ENCODE measurements at places on chromosomes 13 and 19.

- DNase-seq: peak; percentile 57
Measured at GRCh38 chr19:13155472-13156359, 5.5 kb downstream of the IER2 start.

DNA sequence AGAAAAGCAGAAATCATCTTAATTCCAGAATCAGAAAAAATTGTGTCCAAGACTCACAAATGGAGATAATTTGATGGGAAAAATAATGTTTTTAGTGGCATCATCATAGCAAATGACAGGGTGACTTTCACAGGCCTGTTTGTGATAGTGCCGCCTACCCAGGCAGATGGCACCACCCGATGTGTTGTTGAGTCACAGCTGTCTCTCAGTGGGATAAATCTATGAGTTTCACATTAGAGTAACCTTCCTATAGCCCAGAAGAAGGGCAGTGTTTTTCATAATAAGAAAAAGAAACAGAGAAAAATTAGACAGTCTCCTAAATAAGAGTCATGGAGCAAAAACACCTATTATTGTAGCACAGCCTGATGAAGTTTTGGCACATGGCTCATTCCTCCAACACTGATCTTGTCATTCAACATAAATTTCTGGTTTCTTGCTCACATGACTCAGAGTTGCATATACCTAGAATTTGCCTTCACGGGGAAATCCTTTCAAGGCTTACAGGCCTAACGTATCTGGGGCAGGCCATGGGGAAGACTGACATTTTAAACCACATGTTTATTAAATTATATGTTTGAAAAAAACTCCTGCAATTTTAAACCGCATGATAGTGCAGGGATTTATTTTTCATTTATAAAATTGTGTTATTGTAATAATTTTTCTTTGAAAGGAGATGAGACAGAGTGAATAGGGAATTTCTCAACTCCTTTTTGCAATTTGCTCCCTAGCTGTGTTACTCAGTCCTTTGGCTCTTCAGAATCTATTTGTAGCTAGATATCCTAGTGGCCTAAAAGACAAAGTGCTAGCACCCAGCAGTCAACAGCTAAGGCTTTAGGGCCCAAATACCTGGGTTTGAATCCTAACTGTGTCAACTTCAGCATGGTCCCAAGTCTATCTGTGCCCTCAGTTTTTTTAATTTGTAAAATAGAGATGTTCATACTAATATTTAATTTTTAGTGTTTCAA, 393.7 kb downstream of the NDFIP2 start:
- DNase-seq: no peak

DNA sequence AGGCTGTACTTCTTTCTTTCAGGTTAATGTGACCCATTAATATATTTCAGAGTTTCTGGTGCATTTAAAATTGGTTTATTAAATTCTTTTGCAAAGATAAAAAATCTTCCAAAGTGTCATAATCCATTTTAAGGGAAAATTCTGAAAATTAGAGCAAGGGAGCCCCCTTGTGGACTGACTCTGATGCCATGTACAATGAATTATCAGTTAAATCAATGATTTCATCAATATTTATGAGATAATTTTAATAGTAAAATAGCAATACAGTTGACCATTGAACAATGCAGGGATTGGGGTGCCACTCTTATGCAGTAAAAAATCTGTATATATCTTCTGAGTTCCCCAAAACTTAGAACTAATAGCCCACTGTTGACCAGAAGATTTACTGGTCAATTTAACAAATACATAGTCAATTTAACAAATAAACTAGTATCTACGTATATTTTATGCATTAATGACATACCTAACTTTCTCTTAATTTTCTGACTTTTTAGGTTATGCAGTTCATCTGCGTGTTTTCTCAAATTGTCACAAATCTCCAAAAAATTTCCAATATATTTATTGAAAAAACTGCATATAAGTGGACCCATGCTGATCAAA, 479.1 kb upstream of the MIR17HG start:
- DNase-seq: no peak

- DNase-seq: peak; percentile 33
Measured at GRCh38 chr13:102870677-102871415, 25.0 kb downstream of the ERCC5 start.

- no peak for DNase-seq
Measured at GRCh38 chr13:94233401-94233800, 246.1 kb downstream of the DCT start.

DNA sequence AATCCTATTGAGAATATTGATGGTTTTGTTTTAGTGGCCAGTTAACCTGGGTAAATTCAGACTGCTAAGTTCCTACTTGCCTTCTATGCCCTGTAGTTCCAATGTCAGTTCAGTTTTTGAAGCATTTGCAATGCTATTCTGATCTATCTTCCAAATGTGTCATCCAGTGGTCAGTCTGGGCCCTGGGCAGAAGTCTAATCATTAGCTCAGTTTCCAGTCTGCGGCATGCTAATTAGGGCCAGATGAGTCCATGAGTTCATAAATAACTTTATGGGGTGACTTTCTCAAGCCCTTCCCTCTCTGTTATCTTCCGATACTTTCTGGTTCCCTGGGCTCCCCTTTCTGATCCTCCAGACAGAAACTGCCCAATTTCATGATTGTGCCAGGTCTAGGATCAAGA, 32.7 kb downstream of the FAM187B start:
- DNase-seq: no peak

DNA sequence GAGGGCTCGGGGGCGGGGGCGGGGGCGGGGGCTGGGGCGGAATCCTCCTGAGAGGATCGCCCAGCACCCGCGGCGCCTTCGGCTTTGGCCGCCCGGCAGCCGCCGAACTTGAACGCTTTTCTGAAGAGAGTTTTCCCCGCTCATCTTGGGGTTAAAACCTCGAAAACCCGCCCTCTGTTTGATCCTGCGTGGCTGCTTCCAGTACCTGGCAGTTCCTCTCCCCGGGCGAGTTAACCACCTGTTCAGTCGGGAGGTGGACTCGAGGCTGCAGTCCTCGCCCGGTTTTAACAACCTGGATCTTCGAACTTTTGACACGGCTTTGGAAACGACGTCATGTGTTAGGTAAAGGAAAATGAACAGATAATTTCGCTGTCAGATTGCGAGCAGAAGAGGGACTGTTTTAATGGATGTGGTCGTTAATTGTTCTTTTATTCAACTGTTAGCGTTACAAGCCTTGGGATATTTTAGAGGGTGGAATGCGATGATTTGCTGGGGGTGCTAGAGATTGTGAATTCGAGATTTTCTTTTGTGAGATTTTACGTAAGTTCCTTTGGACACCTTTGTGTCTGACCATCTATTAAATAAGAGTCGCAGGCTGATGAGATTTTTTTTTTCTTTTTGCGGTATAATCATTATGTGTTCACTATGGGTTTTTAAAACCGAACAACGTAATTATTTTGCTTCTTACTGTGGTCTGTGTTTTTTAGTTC, 1.0 kb downstream of the FNDC3A start:
- DNase-seq: peak; percentile 92

- DNase-seq: no peak
Measured at GRCh38 chr19:54792814-54793213, 10.6 kb upstream of the KIR2DL4 start.

- DNase-seq: no peak
Measured at GRCh38 chr13:107864543-107865317, 350.6 kb downstream of the LIG4 start.

DNA sequence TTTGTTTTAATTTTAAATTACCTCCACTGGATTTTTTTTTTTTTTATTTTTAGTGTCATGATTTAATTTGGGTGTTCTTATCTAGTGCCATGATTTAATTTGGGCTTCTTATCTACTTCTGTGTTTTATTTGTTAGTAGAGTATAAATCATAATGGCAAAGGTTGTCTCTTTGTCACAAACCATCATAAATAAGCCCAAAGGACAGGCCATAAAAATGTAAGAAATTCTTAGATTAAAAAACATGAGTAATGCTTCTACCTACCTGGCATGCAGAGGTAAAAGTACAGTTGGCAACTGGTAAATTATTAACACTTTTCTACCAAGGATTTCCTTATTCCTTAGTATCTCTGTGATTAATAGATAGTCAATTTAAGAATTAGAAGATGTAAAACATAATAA, 55.2 kb downstream of the ERCC5 start:
- no peak for DNase-seq

GRCh38 chr19:7832009-7832408, 2.0 kb downstream of the EVI5L start:
- no peak for DNase-seq

- no peak for DNase-seq
Measured at GRCh38 chr13:105655046-105655445, 880.4 kb downstream of the EFNB2 start.

DNA sequence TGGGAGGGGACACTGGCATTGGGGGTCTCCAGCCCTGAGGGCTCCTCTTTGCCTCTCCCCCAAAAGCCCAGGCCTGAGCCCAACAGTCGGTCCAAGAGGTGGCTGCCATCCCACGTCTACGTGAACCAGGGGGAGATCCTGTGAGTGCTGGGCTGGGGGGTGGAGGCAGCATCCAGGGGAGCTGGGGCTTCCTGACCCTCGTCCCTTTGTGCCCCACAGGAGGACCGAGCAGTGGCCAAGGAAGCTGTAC, 6.8 kb downstream of the PTOV1 start:
- DNase-seq: no peak

DNA sequence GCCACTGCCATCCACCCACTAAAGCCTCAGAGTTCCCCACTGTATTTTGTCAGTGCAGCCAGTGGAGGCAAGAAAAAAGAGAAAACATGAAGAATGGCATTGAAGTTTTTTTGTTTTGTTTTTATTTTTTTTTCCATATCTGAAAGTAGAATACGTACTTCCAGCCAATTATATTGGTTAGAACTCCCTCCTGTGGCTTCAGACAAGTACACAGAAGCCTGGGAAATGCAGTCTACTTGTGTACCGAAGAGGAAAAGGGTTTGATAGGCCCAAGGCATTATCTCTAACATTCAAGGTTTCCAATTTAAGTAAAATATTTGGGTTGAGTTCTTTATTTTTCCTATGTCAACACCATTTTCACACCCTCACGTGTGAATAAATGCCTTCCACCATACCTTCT, 696.2 kb upstream of the GPC6 start:
- DNase-seq: no peak

GRCh38 chr19:33627962-33628839, 6.4 kb downstream of the CHST8 start:
- no peak for DNase-seq

GRCh38 chr19:18063463-18063862, 23.3 kb downstream of the IL12RB1 start:
- DNase-seq: no peak

- DNase-seq: no peak
Measured at GRCh38 chr19:39481229-39481545, 549 bp downstream of the TIMM50 start.

DNA sequence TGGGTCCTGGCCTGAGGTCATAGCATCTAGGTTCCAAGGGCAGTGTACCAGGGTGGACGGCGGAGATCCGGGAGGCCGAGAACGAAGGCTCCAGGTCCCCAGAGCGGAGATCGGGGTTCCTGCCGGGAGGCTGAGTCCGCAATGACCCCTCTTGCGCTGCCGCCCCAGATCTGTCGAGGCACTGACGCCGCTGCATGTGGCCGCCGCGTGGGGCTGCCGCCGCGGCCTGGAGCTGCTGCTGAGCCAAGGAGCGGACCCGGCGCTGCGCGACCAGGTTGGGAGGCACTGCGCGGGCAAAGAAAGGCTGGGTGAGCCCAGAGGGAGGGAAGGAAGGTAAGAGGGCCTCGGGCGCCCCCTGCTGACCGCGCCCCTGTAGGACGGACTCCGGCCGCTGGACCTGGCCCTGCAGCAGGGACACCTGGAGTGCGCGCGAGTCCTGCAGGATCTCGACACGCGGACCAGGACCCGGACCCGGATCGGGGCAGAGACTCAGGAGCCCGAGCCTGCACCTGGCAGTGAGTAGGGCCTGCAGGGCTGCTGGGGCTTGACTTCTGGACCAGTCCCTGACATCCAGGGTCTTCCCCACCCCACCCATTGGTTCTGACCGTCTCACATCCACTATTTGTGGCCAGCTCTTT, 906 bp downstream of the ANKLE1 start:
- peak; percentile 54 for DNase-seq

GRCh38 chr13:53151336-53152056, 122.9 kb downstream of the OLFM4 start:
- DNase-seq: peak; percentile 73

GRCh38 chr13:59673286-59673685, 490.4 kb downstream of the DIAPH3 start:
- no peak for DNase-seq

GRCh38 chr13:96081888-96082287, 8.0 kb upstream of the HS6ST3 start:
- DNase-seq: no peak

DNA sequence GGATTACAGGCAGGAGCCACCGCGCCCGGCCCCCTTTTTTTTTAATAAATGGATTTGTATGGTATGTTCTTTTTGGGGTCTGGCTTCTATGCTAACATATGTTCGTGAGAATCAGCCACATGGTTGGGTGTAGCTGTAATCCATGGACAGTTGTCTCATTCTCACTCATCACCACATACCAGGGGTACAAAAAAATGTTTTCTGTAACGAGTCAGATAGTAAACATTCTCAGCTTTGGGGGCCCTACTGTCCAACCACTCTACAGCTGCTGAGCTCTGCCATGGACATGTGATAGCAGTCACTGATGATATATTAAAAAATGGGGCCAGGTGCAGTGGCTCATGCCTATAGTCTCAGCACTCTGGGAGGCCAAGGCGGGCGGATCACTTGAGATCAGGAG, 5.1 kb upstream of the RETN start:
- no peak for DNase-seq

DNA sequence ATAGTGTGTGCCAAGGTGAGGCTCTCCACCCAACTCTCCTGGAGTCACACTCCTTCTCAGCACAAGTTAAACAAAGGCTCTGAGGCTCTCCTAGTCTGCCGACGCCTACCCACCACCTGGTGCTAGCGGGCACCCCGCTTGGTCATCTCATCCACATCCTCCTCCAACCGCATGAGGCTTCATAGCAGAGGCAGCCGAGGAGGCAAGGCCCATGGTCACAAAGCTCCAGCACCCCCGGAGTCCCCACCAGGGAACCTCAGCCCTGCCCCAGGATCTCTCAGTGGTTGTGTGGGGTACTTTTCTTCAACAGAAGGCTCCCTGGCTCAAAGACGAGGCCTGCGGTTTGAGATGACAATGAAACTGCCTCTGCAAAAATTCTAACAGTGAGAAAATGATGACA, 43.0 kb downstream of the STK24 start:
- no peak for DNase-seq

- peak; percentile 81 for DNase-seq
Measured at GRCh38 chr19:10888421-10888866, 17.1 kb downstream of the CARM1 start.

GRCh38 chr13:103236213-103236612, 170.0 kb upstream of the SLC10A2 start:
- DNase-seq: no peak

GRCh38 chr13:36787181-36787580, 31.8 kb upstream of the RFXAP start:
- no peak for DNase-seq

DNA sequence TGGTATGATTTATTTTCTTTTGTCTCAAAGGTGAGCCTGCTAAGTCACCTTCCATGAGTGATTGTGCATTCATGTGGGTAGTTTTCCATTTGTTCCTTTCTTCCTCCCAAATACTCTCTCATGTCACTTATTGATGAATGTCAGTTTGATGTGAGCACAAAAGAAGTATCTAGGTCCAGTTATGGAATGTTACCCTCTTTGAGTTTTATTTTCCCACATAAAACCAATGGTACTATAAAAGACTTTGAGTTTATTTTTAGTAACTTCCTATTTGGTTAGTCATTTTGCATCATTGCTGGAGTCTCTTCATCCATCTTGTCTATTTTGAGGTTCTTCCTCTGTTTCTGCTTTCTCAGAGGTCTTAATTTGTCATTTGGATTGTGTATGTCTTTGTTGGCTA, 321.3 kb downstream of the GPC6 start:
- DNase-seq: no peak

All from NCI-H526 treated with DMSO at 0.1 percent for 48 hours (cell line).